ENCODE measurements at places on chromosomes 12 and 14. TPM values are rescaled to one million over a fixed set of nuclear protein-coding genes. Genes with fewer than 3 reads are reported as not detected.
A peak's percentile ranks its signal among the peaks of the same experiment; 100 is the strongest.

GRCh38 chr12:93894391-93895088 lies 217.4 kb downstream of the CRADD start:
- peak; percentile 8 for DNase-seq

DNA sequence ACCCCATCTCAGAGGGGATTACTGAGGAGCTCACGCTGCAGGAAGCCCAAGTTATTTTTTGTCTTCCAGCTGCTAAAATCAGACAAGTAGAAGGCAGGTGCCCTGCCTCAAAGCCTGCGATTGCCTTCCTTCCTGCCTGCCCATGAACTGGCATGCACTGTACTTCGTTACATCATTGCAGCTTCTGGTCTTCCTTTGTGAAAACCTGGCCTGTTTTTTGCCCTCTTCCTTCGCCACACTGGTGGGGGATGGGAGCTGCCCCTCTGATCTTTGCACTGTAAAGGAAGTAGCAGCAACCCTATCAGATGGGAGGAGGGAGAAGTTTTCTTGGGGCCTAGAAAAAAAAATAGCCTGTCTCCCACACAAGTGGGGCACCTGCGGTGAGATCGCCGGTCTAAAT lies 1098.7 kb downstream of the BCL11B start:
- DNase-seq: no peak

GRCh38 chr12:71686658-71687025 lies 760 bp downstream of the TMEM19 start:
- no peak for DNase-seq

DNA sequence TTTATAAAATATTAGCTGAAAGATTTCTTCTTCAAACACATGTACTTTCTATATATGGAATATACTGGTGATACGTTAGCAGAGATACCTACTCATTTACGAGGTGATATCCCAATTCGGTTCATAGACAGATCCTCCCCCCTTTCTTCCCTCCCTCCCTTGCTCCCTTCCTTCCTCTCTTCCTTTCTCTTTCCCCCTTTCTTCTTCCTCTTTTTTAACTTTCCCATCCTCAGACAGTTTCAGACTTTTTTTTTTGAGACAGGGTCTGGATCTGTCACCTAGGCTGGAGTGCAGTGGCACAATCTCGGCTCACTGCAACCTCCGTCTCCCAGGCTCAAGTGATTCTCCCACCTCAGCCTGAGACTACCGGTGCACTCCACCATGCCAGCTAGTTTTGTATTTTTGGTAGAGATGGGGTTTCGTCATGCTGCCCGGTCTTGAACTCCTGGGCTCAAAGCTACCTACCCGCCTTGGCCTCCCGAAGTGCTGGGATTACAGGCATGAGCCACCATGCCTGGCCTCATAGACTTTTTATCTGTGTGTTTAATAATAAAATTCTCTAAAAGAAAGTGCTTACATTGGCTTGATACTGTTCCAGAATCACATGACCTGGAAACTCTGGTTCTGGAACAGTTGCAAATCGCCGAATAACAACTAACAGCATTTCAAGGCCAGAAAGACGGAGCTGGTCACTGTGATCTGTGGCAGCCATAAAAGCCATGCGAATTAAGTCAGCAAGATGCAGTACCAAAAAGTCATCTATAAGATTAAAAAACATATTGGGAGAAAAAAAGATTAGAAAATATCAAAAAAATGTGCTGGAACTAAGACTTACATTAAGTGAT lies 99.2 kb downstream of the HEATR5A start:
- no peak for DNase-seq

DNA sequence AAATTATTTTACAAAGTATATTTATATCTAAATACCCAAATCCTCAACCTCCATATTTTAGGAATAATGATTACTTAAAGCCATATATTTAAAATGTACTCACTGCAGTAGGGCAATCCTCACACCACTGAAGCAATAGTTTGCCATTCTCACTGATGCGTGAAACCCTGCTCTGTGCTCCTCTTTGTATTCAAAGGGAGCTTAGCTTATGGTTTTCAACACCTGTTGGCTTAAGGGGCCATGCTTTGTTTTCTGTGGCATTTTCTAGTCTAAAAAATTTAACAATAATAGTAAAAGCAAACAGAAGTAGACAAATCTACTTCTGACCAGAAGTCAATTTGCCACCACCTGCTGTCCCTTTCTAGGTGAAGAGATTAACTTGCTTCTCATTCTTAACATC lies 294.6 kb downstream of the FLRT2 start:
- no peak for DNase-seq

- no peak for DNase-seq
These were observed 65.2 kb downstream of the RFX4 start for GRCh38 chr12:106647793-106648514.

DNA sequence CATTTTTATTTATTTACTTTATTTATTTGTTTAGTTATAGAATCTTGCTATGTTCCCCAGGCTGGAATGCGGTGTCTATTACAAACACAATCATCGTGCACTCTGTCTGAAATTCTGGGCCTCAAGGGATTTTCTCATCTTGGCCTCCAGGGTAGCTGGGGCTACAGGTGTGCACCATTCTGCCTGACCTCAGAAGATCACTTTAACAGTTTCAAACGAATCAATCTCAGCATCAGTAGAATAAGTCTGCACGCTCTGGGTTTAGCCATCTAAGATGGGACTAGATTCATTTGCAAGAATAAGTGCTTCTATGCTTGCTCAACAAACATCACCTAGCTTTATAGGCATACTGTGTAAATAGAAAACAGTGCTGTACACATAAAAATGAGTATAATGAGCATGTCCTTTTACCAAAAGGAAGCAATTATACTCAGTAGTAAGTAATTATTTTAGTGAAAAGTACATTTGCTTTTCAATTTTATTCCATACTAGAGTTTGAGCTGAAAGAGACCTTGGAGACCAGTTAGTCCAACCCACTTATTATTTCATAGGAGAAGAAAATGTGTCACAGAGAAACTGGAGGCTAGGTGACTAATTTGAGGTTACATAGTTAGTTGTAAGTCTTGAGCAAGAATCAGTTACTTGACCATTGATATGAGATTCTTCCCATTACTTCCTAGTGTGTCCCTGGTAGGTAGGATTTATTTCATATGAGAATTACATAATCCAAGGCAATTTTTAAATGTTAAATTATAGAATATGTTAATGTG lies 456.5 kb upstream of the LMO3 start:
- DNase-seq: no peak

- no peak for DNase-seq
These were observed 306.6 kb upstream of the ATP2B1 start for GRCh38 chr12:90015228-90015627.

GRCh38 chr12:81615026-81615588 lies 144.0 kb downstream of the PPFIA2 start:
- DNase-seq: no peak

DNA sequence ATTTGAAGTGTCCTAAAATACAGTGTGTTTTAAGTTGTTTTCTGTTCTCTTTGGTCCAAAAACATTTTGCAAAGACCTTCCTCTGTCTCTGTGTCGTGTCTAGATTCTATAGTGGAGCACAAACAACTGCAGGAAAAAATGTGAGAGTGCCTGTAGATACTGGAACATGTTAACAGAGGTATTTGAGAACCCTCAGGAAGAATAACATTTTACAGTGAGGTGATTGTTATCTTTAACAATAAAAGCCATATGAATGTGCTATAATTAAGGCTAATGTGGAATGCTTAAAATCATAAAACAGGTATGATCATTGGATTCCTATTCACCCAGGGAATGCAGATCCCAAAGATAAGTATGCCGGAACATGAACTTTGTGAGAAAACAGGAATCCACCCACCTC lies 98.0 kb downstream of the SAMD4A start:
- no peak for DNase-seq

Gene SPIC
- not detected for total RNA-seq

Gene AQP6
- total RNA-seq: not detected
